ENCODE measurements at places on chromosomes 3 and 15. TPM values are rescaled to one million over a fixed set of nuclear protein-coding genes. Genes with fewer than 3 reads are reported as not detected.
A peak's percentile ranks its signal among the peaks of the same experiment; 100 is the strongest.

- no peak for DNase-seq
These were observed 108.4 kb downstream of the SHQ1 start for GRCh38 chr3:72739531-72740466.

Gene CNTN6
- total RNA-seq, result not detected

DNA sequence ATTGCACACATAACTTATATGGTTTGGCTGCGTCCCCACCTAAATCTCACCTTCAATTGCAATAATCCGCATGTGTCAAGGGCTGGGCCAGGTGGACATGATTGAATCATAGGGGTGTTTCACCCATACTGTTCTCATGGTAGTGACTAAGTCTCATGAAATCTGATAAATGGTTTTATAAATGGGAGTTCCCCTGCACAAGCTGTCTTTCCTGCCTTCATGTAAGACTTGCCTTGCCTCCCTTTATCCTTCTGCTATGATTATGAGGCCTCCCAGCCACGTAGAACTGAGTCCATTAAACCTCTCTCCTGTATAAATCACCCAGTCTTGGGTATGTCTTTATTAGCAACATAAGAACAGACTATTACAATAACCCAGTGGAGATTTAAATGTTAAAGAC, 653.9 kb downstream of the ROBO1 start:
- DNase-seq, result no peak

DNA sequence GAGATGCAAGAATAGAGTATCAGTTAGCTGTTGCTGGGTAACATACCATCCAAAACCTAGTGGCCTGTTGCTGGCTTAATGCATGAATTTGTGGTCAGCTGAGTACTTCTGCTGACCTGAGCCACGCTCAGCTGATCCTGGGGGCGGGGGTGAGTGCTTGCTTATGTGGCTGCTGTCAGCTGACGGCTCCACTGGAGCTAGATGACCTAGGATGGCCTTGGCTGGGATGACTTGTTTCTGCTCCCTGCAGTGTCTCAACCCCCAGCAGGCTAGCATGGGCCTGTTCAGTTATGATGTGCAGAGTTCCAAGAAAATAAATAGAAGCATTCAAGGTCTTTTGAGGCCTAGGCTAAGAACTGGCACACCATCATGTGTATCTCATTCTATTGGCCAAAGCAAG, 63.9 kb downstream of the FBLN2 start:
- peak; percentile 85 for DNase-seq

DNA sequence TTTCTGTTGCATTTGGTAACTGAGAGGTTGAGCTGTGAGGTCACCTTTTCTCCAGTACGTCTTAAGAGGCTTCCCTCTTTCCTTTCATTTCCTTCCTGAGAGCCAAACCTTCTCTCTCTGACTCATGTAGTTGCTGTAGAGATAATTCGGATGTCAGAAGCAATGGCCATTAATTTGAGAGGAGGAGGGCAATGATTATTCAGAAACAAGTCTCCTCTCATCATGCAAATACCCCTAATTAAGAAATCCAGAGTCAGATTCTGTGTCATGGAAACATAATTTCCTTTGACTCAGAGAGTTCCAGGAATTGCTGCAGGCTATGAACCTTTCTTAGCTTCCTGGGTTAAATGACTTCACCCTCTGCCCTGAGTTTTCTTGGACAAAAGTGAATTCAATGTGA, 59.0 kb upstream of the GSK3B start:
- no peak for DNase-seq

Measured in Right ventricle myocardium superior (tissue), 1 donor.